NCI-H2081 (cell line): ENCODE measurements at places on chromosomes 1 and 21.
A peak's percentile ranks its signal among the peaks of the same experiment; 100 is the strongest.

- DNase-seq: no peak
Measured at GRCh38 chr1:211133393-211133835, 534 bp downstream of the KCNH1 start.

GRCh38 chr1:67811781-67812180 is 21.5 kb downstream of the GNG12 start:
- DNase-seq: no peak

GRCh38 chr1:39178541-39179431 is 25.7 kb upstream of the MACF1 start:
- DNase-seq: no peak

DNA sequence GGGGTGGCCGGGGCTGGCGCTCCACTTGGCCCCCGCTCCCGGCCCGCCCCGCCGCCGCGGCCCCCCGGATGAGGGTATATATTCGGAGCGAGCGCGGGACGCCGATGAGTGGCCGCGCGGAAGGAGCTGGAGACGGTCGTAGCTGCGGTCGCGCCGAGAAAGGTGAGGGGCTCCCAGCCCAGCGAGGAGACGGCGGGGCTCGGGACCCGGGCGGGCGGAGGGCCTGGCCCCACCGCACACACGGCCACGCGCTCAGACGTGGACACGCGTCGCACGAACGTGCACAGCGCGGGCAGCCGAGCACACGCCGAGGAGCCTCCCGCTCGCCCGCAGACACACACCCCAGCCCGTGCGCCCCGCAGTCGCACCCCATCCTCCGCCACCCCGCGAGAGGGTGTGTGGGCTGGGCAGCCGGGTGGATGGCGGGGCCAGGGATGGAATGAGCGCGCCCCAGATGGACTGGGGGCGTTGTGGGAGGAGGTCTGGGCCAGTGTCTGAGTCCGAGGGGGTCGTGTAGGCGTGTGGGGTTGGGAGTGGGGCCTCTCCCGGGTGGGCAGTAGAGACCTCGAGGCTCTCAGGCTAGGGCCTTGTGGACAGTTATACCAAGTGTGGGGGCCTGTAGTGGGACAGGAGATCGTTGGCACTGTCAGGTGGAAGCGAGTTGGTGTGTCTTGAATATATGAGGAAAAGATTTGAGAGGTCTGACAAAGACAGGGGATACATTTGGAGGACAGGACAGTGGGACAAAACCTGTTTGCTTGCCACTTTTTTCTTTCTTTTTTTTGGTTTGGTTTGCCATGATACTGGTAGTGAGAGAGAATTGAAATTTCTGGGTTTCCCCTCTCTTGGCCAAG is at the start of gene UAP1:
TSS of gene UAP1 (plus strand) at position 107 of the 854 bp plus-strand sequence. CDS start 4,347 bp downstream, outside the sequence.
- no peak for DNase-seq

GRCh38 chr1:172449585-172450523 is 6.0 kb upstream of the PIGC start:
- peak; percentile 16 for DNase-seq

- no peak for DNase-seq
Measured at GRCh38 chr1:90558754-90559378, 158.2 kb downstream of the BARHL2 start.

GRCh38 chr1:149936170-149936991 is at the start of gene MTMR11:
MTMR11 (minus strand) TSS chr1:149936879; CDS start chr1:149936647, 232 bp downstream.
- DNase-seq: no peak

DNA sequence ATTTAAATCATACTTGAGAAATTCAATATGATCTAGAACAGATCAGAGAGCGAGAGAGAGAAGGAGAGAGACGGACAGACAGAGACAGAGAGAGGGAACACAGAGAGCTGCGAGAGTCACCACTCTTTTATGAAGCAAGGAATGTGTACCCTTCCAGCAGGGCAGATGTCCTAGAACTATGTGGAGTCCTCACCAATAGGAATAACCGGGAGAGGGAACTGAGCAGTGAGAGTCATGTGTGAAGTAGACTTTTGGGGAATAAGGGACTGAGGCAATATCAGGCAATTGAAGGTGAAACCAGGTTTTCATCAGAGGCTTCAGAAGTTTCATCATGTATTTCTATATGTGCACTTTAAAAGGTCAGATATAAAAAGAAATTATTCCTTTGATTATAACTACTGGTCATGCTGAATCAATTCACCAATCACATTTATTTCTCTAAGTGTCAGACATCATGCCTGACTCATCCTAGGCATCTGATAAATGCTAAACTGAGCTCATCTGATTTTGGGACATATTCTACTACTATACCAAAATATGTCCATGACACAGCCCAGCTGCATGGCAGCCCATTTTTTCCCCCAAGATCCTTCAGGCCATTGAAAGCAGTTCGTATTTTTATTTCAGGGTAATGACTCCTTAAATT is 22.4 kb downstream of the VTCN1 start:
- no peak for DNase-seq

DNA sequence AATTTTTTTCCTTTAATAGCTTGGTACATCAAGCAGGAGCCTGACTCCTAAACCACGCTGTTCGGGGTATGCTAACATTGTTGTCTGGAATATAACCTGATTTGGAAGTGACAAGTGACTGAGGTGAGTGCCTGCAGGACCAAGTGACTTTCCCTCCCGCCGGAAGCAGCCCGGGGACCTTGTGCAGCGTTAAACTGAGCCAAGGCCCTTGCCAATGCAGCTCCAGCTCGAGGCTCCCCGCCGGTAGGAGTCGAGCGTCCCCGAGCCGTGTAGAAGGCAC is 716 bp upstream of the MTARC1 start:
- no peak for DNase-seq

GRCh38 chr1:77322061-77322900 is 40.5 kb downstream of the AK5 start:
- DNase-seq: peak; percentile 21

DNA sequence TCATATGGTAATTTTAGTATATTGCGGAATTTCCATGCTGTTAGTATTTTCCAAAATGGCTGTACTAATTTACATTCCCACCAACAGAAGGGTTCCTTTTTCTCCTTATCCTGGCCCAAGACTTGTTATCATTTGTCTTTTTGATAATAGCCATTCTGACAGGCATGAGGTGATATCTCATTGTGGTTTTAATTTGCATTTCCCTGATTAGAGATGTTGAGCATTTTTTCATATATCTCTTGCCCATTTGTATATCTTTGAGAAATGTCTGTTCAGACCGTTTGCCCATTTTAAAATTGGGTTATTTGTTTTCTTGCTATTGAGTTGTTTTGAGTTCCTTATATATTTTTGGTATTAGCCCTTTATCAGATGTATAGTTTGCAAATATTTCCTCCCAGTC is 14.0 kb downstream of the CAPZA1 start:
- DNase-seq: no peak

DNA sequence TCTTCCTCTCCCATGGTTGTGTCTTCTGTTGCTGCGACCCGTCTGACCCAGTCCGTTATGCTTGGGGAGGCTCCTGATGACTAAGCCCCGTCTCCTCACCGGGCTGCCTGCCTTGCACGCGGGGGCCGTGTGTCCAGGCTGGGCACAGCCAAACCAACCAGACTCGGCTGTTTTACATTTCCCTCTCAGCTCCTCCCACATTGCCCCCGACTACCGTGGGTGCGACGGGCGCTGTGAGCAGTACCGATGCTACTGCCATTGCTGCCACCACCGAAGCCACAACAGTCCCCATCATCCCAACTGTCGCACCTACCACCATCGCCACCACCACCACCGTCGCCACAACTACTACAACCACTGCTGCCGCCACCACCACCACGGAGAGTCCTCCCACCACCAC is 46.0 kb upstream of the CNTN2 start:
- DNase-seq: no peak

- DNase-seq: no peak
Measured at GRCh38 chr1:247008406-247008799, 546 bp upstream of the ZNF695 start.

DNA sequence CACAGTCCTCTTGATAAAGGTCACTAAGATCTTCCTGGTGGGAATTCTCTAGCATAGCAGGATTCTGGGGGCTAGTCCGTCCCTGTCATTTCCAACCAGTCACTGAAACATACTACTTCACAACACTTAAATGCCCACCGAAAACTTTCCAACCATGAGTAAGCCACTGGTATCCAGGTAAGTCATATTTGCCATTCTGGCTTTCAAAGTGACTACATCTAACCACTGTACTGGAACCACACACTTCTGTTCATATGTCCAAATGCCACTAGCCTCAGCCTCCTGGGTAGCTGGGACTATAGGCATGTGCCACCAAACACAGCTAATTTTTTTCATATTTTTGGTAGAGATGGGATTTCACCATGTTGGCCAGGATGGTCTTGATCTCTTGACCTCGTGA is 64.3 kb upstream of the VANGL1 start:
- DNase-seq: no peak

- DNase-seq: peak; percentile 77
Measured at GRCh38 chr1:116472431-116472961, 98.3 kb downstream of the CD58 start.

GRCh38 chr1:21536218-21536617 is 27.0 kb downstream of the ALPL start:
- DNase-seq: no peak

DNA sequence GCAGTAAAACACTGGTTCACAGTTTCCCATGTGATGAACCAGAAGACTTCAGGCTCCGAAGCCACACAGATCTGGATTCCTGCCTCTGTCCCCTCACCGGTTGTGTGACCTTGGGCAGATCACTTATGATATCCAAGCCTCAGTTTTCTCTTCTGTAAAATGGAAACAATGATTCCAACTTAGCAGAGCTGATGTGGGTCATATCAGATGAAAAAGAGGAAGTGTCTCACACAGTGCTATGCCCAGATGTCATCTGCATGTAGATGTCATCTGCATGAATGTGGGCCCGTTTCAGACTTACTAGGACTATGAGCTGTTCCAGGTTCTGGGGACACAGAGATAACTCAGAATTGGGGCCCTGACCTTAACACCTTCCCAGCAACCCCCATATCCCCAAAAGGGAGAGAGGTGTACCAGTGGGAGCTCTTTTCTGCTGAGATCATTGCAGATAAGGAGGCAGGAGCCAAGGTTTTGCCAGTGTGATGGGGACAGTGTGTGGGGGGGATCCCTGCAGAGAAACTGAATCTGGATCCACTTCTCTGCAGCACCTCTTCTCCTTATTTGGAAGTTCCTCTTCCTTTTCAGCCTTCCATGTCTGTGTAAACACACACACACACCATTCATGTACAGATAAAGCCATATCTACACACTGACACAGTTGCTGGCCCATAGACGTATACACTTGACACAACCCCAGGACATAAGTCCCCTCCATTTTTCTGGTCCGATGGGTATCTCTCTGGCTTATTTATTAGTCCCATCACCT is 5.0 kb upstream of the ADGRB2 start:
- DNase-seq: no peak

GRCh38 chr1:58324558-58324957 is 222.0 kb downstream of the OMA1 start:
- DNase-seq: no peak

- peak; percentile 23 for DNase-seq
Measured at GRCh38 chr21:36929622-36930021, 36.8 kb downstream of the HLCS start.
